ENCODE measurements at places on chromosomes 5 and 9.

- DNase-seq: no peak
Observed at GRCh38 chr5:103908336-103909080, 345.9 kb upstream of the NUDT12 start.

DNA sequence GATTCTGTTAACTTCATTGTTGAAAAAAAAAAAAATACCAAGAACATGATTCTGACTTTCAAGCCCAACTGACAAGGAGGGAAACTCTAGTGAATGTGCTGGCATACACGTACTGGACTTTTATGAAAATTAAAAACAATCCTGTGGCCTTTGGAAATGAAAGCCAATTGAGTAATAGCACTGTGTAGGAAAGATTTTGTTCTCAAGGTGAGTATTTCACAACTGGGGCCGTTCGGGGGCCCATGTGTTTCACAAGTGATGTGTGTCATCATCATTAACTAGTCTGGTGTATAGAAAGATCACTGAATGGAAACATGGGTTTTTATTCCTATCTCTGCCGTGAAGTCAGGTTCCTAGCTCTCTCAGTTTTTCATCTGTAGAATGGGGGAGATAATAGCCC is 605.0 kb upstream of the CLINT1 start:
- DNase-seq: no peak

GRCh38 chr5:157259699-157260098 is 6.2 kb upstream of the CYFIP2 start:
- no peak for DNase-seq

DNA sequence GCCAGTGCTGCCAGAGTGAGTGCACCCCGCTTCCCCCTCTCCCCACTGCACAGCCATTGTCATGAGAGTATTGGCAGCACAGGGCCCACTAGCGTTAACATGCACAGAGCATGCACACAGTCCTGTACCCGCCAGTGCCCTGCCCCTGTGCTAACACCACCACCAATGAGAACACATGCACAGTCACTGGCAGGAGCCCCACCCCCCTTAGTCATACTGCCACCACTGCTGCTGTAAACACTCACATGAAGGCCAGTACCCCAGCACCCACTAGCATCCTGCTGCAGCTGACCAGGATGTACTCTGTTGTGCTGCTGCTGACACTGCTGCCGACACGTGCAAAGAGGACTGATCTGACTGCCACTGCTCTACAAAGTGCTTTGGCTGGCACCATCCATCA is 19.5 kb upstream of the RANBP6 start:
- DNase-seq: peak; percentile 58

DNA sequence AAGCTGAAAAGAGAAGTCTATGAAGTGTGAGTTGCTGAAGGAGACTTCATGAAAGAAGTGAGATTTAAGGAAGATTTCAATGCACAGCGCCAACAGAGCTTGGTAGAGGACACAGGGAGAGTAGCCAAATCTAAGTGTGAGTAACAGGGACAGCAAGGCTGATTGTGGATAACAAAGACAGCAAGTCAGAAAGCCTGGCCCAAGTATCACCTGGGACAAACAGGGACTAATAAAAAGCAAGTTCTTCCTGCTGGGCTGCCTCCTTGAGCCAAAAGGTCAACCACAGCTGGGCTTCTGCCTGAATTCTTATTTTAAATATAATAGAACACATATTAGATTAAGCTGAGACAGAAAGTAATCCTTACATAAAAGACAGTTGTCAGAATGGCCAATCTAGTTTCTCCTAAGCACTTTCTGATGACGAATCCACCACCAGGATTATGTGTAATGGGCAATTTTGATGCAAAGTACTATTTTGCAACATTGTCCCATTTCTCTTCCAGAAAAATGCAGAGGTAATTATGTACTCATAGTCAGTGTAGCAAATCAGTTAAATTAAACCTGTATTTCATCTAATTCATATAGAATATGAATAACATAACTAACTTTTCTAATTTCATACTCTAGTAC is 73.8 kb downstream of the MAPKAP1 start:
- no peak for DNase-seq

- no peak for DNase-seq
Observed at GRCh38 chr9:70945301-70945700, 176.1 kb downstream of the TRPM3 start.

All from RKO (cell line).